Spleen (tissue), 13 donors: ENCODE measurements at places on chromosomes 3 and 15.

GRCh38 chr15:74995182-74995778, at the start of gene SCAMP5:
SCAMP5 (plus strand) TSS chr15:74995563; CDS start chr15:75011840, 16,277 bp downstream.
- H3K27ac ChIP-seq: no peak within 1 kb of the TSS
- peaks cover 51% of the 10 kb centered on the region for H3K27me3 ChIP-seq
- peaks cover 12% of the 10 kb centered on the region for H3K4me1 ChIP-seq

DNA sequence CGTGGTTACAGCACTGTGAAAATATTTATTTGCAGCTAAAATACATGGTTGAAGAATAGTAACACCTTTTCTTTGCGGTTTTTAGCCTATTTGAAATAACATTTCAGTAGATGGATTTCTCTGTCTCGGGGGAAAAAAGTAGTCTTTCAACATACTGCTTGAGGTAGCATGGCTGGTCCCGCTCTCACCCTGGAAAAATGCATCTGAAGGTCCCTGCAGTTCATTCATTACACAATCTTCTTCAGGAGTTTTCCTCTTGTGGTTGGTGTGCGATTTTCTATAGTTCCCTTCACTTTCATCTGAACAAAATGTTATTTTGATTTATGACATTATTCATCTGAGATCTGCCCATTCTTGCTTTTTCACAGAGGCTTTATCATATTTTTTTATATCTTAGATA, 75.9 kb downstream of the STRIT1 start:
- no peaks in the 10 kb centered on the region for H3K36me3 ChIP-seq
- H3K27me3 ChIP-seq: no peaks in the 10 kb centered on the region
- DNase-seq: no peak
- H3K4me3 ChIP-seq: no peak overlapping the region
- H3K4me1 ChIP-seq: no peaks in the 10 kb centered on the region
- H3K27ac ChIP-seq: no peak overlapping the region

- no peak overlapping the region for H3K27ac ChIP-seq
- no peaks in the 10 kb centered on the region for H3K27me3 ChIP-seq
- H3K36me3 ChIP-seq: no peaks in the 10 kb centered on the region
These were observed 182.2 kb downstream of the RSL24D1 start for GRCh38 chr15:55014391-55015092.

- H3K27ac ChIP-seq: no peak overlapping the region
- H3K36me3 ChIP-seq: no peaks in the 10 kb centered on the region
- H3K4me3 ChIP-seq: no peak overlapping the region
- no peaks in the 10 kb centered on the region for H3K4me1 ChIP-seq
These were observed 250.0 kb upstream of the PDZRN3 start for GRCh38 chr3:73874606-73875369.
